ENCODE measurements at places on chromosomes 7 and 10.

GRCh38 chr10:72097448-72098300, 9.3 kb upstream of the SPOCK2 start:
- DNase-seq = no peak

- DNase-seq = no peak
Measured at GRCh38 chr7:116812860-116813259, 49.5 kb upstream of the CAPZA2 start.

DNA sequence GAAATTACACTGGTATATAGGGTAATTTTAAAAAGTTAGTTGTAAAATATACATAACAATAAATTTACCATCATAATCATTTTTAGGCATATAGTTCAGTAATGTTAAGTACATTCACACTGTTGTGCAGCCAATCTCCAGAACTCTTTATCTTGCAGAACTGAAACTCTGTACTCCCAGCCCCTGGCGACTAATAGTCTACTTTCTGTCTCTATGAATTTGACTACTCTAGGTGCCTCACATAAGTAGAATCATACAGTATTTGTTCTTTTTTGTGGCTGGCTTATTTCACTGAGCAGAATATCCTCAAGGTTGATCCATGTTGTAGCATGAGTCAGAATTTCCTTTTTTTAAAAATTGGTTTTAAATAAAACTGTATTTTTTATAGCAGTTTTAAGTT, 41.4 kb downstream of the NRF1 start:
- DNase-seq = no peak

DNA sequence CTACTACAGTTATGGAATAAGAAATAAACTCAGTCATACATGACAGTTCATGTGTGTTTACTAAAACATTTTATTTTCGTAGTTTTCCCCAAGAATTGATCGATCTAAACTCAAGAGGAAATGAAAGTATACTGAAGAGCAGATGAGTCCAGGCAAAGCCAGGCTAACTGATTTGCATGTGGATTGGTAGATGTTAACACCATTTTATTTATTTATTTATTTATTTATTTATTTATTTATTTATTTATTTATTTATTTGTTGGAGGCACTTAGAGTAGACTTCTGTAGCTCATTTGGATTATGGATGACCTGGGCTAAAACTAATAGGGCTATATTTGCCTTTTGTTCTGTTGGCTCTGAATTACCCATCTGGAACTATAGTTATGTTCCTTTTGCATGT, 68.5 kb upstream of the DKK1 start:
- no peak for DNase-seq

DNA sequence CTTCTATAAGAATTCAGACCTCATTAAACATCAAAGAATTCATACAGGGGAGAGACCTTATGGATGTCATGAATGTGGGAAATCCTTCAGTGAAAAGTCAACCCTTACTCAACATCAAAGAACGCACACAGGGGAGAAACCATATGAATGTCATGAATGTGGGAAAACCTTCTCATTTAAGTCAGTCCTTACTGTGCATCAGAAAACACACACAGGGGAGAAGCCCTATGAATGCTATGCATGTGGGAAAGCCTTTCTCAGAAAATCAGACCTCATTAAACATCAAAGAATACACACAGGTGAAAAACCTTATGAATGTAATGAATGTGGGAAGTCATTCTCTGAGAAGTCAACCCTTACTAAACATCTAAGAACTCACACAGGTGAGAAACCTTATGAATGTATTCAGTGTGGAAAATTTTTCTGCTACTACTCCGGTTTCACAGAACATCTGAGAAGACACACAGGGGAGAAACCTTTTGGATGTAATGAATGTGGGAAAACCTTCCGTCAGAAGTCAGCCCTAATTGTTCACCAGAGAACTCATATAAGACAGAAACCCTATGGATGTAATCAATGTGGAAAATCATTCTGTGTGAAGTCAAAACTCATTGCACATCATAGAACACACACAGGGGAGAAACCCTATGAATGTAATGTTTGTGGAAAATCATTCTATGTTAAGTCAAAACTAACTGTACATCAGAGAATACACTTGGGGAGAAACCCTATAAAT, 24.1 kb downstream of the ZNF37A start:
- DNase-seq = no peak

GRCh38 chr7:110373859-110374258, 717.1 kb upstream of the LRRN3 start:
- no peak for DNase-seq
